ENCODE measurements at places on chromosomes 4 and X.

- no peak for DNase-seq
These were observed 186.8 kb upstream of the PABPC4L start for GRCh38 chr4:134388351-134388750.

GRCh38 chrX:124018023-124018422 lies 56.5 kb downstream of the STAG2 start:
- DNase-seq: no peak

- no peak for DNase-seq
These were observed 7.0 kb downstream of the CYBB start for GRCh38 chrX:37786624-37787422.

DNA sequence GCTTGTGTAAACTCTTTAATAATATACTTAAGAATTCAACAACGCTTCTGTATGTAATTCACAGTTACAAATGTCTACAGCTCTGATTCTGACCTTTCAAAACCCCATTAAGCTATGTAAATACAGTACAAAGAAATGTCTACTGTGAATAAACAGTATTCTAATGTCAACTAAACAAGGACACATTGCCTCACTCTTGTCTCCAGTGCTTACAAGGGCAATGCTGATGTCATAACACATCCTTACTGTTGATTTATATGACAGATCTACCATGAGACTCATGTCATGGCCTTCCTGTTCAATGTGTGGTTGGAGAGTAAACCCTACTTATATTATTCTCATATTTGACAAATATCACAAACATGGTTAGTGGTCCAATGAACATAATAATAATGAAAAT lies 256.1 kb upstream of the ADGRL3 start:
- no peak for DNase-seq

- DNase-seq: no peak
These were observed 355.8 kb downstream of the KLHL4 start for GRCh38 chrX:87873347-87873941.

- DNase-seq: no peak
These were observed 726.7 kb downstream of the PCDH18 start for GRCh38 chr4:136805617-136806016.

DNA sequence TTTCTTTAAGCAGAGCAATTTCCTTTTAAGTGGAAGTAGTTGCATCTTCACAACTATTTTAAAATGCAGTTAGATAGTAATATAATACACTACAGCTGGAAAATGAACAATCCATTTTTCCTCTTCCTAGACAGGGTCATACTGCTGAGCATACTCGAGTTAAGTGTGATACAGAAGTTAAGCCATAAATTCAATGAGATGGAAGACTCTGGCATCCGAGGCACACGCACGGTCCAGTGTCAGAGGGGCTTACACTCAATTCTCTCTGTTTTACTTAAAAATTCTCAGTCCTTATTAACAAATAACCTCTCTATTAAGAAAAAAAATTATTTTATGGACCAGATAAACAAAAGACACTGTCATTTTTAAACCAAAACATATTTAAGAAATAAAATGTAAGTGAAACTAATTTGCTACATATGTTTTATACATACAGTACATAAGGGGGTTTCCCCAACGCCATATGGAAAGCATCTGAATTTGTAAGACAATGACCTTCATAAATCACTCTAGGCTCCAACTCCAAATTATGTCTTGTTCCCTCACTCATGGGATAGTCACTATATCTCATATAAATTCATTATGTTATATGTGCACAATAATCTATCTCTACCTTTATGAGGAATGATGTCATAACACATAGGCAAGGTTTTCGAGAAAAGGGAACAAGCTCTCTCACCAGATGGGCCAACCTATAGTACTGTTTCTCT lies 315.3 kb downstream of the PAPSS1 start:
- DNase-seq: no peak

GRCh38 chrX:1767026-1767425 lies 152.2 kb downstream of the ASMT start:
- no peak for DNase-seq

DNA sequence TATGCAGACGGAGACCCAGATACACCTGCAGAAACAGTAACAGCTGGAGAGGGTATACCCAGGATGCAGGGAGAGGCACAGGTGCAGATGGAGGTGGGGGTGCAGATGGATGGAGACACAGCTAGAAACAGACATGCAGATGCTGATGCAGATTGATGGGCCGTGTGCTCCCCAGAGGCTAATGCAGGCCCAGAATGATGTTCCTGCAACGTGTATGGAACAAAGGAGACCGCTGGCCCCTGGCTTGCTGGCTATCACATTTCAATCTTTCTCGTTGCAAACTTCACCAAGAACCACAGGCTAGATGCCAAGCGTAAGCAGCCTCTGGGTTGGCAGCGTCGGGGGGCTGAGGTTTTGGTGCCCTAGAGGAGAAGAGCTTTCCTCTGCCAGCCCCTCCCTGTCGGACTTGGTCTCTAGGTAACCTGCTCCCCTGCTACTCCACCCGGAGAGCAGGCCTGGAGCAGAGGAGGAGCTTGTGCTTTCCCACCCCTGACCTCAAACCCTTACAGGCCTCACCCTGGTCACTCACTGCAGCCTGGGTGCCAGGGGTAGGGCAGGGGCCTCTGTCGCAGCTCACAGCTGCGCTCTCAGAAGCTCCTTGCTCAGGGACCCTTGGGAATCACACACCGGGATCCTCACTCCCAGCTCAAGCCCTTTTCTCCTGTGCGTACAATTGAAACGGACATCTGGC lies 69.0 kb upstream of the PSAPL1 start:
- DNase-seq: no peak

DNA sequence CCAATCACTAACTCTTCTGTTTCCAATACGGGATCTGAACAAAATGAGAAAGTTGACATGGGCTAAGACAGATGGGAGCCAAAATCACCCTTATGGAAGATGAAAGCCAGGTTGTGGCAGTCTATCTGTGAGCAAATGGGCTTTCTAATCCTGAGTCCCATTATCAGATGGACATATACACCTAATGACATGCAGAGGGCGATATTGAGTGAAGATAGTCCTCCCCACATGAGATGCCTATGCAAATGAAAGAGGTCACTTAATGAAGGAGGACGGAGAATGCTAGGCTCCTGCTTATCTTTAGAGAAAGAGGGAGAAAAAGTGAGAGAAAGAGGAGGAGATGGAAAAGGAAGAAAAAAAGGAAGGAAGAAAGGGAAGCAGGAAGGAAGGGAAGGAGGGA lies 547.5 kb downstream of the NLGN4X start:
- peak; percentile 1 for DNase-seq

- DNase-seq: no peak
These were observed 128.2 kb downstream of the FRYL start for GRCh38 chr4:48651914-48652313.

GRCh38 chrX:49155243-49155899 lies 7.2 kb upstream of the MAGIX start:
- DNase-seq: peak; percentile 45

GRCh38 chr4:4385729-4386295 lies 1.1 kb upstream of the NSG1 start:
- no peak for DNase-seq

- peak; percentile 19 for DNase-seq
These were observed 816.1 kb upstream of the IGFBP7 start for GRCh38 chr4:57926311-57926710.

DNA sequence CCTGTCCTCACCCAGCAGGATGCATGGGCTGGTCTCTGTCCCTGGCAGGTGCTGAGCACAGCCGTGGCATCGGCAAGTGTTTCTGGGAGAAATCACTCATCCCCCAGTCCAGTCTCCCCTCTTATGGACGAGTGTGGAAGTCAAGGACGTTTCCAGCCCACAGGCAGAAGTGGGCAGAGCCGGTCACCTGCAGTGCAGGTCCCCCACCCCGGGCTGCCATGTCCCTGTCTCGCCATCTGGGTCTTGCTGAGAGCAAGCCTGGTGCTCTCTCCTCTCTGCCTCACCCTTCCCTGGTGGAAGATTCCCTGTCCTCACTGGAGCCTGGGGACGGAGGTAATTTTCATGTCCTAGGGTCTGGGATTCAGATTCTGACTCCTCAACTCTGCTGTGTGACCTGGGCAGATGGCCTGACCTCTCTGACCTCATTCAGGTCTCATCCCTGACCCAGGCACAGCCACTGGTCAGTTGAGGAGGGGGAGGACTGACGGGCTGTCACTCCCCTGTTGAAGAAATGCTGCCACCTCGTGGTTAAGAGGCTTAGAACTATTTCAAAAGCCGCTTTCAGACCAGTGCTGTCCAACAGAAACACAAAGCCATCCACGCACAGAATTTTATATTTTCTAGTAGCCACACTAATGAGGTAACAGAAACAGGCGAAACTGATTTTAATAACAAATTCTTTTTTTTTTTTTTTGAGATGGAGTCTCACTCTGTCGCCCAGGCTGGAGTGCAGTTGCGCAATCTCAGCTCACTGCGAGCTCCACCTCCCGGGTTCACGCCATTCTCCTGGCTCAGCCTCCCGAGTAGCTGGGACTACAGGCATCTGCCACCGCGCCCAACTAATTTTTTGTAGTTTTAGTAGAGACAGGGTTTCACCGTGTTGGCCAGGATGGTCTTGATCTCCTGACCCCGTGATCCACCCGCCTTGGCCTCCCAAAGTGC lies 1.8 kb downstream of the CPZ start:
- peak; percentile 69 for DNase-seq

DNA sequence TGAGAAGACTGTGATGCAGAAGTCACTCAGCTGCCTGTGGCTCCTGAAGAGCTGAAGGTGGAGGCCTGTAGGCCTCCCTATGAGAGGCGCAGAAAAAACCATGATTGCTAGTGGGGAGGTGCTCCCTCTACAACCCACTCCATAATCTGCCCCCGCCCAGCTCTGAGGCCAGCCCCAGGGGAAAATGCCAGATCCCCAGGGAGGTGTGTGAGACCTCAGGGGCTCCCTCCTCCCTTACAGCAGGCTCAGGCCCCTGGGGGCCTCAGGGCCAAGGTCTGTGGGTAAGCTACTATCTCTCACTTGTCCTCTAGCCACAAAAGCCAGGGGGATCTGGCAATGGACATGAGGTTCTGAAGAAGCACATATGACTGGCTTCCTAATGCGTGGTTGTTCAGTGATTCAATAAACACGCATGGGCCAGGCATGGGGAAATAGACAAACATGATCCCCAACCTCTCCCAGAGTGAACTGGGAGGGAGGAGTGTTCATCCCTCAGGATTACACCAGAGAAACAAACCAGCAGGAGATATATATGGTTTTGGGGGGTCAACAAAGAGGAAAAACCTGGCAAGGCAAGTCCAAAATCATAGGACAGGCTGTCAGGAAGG lies 51.0 kb upstream of the MTM1 start:
- no peak for DNase-seq

DNA sequence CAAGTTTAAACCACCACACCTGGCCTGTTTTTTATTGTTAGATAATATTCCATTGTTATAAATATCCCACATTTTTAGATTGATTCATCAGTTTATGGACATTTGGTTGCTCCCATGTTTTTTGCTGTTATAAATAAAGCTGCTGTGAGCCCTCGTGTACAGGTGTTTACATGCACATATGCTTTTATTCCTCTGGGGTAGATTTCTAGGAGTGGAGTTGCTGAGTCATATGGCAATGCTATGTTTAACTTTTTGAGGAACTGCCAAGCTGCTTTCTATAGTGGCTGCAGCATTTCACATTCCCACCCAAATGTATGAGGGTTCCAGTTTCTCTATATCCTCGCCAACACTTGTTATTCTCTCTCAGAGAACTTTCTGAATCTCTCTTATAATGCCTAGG lies 90.5 kb downstream of the TBL1X start:
- DNase-seq: no peak

DNA sequence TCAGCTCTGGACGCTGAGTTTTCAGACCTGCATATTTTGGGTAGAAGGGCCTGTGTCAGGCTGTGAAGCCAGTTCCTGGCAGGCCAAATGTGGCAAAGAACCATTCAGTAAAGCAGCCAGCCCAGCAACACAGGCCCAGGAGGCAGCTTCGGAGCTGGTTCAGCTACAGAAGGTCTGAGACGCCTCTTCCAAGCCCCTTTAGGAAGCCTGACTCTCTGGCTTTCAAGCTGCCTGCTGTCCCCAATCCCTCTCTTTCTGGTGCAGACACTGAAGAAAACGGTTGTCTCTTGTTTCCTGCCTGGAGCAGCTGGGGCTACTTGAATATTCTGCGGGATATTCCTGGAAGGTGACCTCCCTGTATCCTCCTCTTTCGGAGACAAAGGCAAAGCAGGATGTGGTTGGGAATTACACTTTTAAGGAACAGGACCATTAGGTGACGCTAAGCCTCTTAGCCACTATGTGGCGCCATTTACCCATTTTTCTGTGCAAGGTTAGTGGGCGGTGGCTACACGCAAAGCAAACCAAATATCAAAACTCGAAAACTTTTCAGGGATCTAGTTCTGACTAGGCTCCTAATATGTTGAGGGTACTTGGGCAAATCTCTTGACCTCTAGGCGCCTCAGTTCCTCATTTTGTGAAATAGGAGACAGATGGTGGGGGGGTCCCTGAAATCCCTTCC lies 47.2 kb upstream of the LAS1L start:
- peak; percentile 73 for DNase-seq

- DNase-seq: peak; percentile 13
These were observed 17.7 kb downstream of the PPP2R3B start for GRCh38 chrX:368811-369562.

GRCh38 chr4:7426525-7427171 lies 8.1 kb downstream of the PSAPL1 start:
- no peak for DNase-seq

DNA sequence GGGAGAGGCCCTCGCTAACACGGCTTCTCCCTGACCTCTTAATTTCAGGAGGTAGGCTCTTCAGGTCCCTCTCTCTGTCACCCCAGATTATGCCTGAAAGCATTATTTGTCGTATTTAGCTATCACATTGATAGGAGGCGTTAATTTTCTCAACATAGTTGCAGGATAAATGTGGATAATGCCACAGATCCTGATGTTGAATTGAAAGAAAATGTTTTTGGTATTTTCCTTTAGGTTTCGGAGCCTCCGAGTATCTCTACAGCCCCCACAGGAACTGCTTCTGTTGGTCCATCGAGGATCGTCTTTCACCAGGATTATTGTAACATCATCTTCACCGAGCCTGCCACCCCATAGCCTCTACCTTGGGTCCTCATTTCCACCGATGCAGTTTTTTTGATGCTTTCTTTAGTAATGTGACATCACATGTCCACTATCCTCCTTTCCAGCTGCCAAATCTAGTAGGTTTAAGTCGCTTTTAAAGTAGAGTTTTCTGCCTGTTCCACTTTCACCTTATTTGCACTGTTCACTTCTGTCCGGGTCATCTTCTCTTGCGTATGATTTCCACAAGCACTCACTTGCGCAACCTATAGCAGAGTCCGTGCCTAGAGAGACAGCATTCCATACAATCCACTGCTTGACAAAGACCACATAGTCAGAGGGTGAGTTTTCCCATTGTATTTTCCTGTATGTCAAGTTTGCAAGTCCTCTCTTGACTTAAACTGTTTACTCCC lies 665 bp downstream of the TIGD2 start:
- peak; percentile 27 for DNase-seq

Data from urothelium cell line (cell line).